NCI-H1417 (cell line): ENCODE measurements at places on chromosomes 5 and 9.
A peak's percentile ranks its signal among the peaks of the same experiment; 100 is the strongest.

DNA sequence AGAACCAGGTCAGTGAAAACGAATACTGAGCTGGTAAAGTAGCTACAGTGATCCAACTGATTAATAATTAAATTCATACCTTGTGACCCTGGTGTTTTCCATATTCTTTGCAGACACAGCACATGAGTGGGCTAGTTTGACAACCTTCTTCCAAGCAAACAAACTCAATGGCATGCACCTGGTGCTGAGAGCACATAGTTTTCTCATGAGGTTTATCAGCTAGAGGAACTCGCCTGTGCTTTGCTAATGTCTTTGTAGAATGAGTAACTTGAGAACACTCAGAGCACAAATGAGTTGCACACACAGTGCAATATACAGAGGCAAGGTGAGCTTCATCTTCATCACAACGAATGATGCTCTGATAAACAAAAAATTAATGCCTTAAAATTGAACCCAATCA, 12.6 kb downstream of the TRIM23 start:
- peak; percentile 15 for DNase-seq

- no peak for DNase-seq
Observed at GRCh38 chr9:70571258-70571657, 156.8 kb upstream of the KLF9 start.

DNA sequence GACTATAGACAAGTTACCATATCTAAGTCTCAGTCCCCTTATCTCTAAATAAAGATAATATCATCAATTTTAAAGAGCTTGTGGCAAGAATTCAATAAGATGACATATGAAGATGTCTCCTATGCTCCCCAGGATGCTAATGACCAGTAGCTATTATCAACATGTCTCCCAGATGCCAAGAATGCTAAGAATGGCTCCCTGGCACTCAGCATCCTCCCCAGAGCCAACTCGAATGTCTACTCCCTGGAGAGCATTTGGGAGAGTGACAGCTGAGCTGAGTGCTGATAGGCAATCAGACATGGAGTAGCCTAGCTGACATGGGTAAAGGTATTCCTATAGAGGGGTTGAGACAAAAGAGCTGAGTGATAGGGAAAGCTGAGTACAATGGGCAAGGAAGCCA, 15.9 kb downstream of the P4HA2 start:
- DNase-seq = no peak

DNA sequence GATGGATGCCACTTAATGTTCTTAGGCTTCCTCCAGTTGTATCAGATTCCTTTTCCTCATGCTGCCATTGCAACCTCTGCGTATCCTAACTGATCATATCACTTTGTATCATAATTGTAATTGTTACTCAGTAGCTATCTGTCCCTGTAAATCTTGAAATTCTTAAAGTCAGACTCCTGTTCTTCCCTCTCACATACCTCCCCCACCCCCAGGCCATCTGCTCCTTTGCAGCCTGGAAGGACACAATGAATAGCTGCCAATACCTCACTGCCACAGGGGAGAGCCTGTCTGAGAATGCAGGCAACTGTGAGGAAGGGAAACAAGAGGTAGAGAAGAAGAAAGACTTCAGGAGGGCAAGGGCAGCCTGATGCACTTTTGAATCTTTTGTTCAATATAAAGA, 228.5 kb downstream of the ENC1 start:
- DNase-seq = no peak

DNA sequence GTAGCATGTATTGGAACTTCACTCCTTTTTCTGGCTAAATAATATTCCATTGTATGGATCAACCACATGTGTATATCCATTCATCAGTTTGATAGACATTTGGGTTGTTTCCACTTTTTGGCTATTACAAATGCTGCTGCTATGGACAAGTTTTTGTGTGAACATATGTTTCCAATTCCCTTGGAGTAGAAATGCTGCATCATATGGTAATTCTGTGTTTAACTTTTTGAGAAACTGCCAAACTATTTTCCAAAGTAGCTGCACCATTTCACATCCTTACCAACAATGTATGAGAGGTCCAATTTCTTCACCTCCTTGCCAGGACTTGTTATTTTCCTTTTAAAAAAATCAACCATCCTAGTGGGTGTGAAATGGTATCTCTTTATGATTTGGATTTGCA, 8.4 kb downstream of the FRRS1L start:
- no peak for DNase-seq

DNA sequence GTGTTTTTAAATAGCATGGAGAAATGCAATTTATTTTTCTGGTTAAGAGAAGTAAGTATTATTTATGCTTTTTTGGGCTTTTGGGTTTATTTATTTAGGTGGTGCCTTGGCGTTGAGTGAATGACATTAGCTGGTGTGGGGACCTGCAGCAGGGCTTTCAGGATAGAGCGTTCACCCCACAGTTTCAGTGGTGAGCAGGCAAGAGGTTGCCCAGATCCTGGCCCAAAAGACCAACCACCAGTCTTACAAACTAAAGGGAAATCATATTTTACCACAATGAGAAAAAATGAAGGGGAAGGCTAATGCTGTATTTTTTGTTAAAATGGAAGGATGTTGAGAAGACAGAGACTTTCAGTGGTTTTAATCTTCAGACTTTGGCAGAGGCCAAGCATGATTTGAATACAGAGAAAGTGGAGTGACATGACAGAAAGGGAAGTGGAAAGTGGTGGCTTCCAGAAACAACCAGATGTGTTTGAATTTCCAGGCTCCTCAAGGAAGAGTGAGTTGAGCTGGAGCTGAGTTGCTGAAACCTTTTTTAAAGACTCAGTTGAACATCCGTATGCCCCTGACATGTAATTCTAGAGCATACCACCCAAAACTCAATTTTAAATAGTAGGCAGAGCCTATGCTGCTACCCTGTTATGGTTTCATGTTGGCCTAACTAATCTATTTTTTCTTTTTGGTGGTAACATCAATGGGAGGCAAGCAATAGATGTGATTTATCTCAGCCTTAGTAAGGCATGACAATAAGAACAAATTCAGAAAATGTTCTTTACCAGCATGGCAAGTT, 94.8 kb downstream of the AOPEP start:
- no peak for DNase-seq

- DNase-seq = no peak
Observed at GRCh38 chr5:132749506-132749905, 2.3 kb downstream of the CCNI2 start.

- DNase-seq = peak; percentile 68
Observed at GRCh38 chr9:98191671-98192502, 550 bp downstream of the CORO2A start.

DNA sequence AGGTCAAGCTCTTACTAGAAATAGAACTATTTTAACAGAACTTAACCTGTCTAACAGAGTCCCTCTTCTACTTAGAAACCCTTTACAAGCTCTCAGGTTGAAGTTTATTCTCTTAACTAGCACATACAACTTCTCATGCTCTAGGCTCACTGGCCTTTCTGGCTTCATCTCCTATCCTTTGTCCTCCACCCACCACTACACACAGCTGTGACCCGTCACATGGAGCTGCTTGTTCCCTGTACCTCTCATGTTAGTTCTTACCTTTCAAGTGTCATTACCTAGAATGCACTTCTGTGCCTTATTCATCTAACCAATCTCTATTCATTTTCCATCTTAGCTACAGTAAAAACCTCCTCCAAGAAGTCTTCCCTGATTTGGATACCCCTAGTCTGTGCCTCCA, 89.4 kb upstream of the APC start:
- DNase-seq = no peak

GRCh38 chr9:77725820-77726219, 77.7 kb upstream of the GNA14 start:
- DNase-seq = no peak

GRCh38 chr5:137341831-137342230, 157.3 kb downstream of the SPOCK1 start:
- DNase-seq = no peak

GRCh38 chr9:13554626-13555025, 275.1 kb upstream of the MPDZ start:
- no peak for DNase-seq

DNA sequence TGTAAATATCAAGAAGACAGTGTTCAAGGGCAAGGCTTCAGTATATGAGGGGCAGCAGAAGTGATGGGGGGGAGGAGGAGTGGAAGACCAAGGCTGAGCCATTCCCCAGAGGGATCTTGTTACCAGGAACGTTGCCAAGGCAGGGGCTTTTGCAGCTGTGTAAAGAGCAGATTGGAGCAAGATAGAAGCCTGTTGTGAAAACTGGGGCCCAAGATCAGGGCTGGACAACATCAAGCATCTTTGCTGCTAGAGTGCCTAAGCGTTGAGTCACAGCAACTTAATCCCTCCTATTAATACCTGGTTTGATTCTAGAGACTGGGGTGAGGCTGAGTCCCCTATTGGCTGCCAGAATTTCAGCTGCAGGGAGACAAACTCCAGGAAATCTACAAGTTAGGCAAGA, 18.4 kb upstream of the ERCC6L2 start:
- no peak for DNase-seq

GRCh38 chr5:15995341-15996052, 184.1 kb downstream of the MARCHF11 start:
- no peak for DNase-seq

DNA sequence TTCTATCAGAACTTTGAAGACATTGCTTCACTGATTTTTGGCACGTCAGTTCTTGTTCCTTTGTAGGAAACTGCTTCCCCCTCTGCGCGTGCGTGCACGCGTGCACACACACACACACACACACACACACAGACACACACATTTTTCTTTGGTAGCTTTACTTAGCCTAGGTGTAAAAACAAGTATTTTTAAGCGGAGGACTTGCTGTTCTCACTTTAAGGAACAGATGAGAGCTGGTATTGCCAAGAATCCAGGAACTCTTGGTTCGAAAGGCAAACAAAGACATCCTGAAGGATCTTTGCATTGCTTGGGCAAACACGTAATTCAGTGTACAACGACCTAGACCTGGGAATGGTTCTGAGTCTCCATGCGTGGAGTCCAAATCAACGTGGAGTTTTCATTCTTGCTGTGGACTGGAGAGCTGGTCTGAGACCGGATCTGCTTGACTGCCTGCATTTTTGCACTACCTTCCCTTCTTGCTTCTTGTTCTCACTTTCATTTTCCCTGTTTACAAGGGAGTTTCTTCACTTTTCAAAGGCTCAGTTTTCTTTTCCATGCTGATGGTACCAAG, 8.2 kb downstream of the TMEM268 start:
- no peak for DNase-seq

- no peak for DNase-seq
Observed at GRCh38 chr5:75993183-75993582, 90.0 kb upstream of the SV2C start.

GRCh38 chr5:145903867-145904266, 31.1 kb upstream of the GRXCR2 start:
- no peak for DNase-seq

DNA sequence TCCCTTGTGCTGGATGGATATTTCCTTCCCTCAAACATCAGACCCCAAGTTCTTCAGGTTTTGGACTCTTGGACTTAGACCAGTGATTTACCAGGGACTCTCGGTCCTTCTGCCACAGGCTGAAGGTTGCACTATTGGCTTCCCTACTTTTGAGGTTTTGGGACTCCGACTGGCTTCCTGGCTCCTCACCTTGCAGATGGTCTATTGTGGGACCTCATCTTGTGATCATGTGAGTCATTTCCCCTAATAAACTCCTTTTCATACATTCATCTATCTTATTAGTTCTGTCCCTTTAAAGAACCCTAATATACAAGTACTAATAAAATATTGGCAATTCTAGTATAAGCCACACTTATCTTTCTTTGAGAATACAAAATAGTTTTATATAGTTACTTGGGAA, 1078.9 kb downstream of the CDH12 start:
- DNase-seq = no peak

DNA sequence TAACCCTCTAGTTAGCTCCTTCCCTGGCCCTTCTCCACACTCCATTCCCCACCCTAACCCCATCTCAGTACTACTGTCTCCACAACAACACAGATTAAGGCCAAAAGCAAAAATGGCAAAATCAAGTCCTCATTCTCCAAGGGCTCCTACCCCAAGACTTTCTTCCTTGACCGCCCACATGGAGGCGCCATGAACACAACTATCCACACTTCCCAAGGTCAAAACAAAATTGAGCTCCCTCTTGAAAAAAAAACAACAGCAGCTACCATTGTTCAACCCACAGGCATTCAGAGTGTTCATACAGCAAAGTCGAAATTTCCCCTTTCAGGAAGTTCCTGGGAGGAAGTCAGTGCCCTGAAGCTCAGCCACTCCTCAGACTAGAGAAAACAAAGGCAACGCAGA, 54.4 kb downstream of the GNAQ start:
- peak; percentile 35 for DNase-seq

DNA sequence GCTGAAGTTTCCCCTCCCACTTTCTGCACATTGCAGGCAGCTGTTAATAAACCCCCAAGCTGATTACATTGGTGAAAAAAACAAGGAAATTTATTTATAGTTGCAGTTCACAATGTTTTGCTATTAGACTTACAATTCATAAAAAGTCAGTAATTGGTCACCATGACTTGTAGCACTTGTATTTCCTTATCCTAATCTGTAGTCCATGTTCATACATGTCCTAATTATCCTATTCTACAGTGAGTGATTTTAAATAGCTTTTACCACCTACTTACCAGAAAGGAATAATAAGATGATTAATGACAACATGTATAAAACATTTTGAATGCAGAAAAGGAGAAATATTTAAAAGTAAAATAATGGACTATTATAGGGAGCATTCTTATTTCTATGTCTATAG, 760.0 kb upstream of the RIOK2 start:
- no peak for DNase-seq

GRCh38 chr9:125559894-125560293, 147.1 kb downstream of the MAPKAP1 start:
- no peak for DNase-seq

DNA sequence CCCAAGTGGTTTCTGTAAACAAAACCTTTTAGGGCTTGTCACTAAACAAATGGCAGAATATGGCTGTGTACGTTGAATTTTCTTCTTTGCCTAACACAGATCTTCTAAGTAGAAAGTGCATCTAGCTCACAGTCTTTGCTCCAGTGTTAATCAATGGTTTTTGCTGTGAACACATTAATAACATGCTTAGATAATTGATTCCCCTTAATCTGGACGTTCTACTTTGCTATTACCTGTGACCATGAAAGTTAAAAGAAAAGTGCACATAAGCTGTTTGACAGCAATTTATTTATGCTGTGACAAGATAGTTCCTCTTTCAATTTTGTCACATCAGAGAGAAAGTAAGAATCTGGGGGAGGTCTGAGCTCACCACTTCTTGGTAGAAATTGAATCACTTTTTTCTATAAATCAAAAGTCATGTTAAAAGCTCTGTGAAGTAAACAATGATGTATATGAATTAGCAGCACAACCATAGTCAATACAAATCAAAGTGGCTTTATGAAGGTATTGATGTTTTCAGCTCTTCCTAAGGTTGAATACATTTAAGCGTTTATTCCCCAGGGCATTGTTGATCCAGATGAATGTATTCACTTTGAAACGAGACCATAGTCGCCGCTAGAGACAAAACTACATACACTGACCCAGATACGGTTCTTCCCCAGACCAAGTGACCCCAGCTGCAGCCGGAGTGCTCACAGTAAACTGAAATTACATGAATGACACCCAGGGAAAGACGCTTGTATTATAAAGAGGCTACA, 174.6 kb upstream of the ZNF608 start:
- DNase-seq = no peak

GRCh38 chr5:138083702-138084101, at the start of gene WNT8A:
WNT8A (plus strand) TSS chr5:138084033; CDS start chr5:138084128, 95 bp downstream.
- no peak for DNase-seq

GRCh38 chr5:10343486-10343885, 10.0 kb upstream of the MARCHF6 start:
- no peak for DNase-seq

GRCh38 chr9:34197756-34198711, 19.2 kb downstream of the UBAP1 start:
- no peak for DNase-seq
